GM12878 (cell line): ENCODE measurements at places on chromosomes 6 and 20. TPM values are rescaled to one million over a fixed set of nuclear protein-coding genes. Genes with fewer than 3 reads are reported as not detected.

GRCh38 chr6:297571-298232 lies 5.4 kb downstream of the DUSP22 start:
- peaks cover 7% of the 10 kb centered on the region; the same call in 1 of the 2 replicates for H3K36me3 ChIP-seq
- DNase-seq, result no peak
- H3K4me1 ChIP-seq, result peaks cover 59% of the 10 kb centered on the region
- peak overlapping the region; percentile 63 for H3K4me3 ChIP-seq
- no peaks in the 10 kb centered on the region for H3K27me3 ChIP-seq

The DOK5 gene
- total RNA-seq, result not detected in 2 replicates

- H3K4me1 ChIP-seq, result peaks cover 6% of the 10 kb centered on the region; the same call in 1 of the 2 replicates
- H3K4me3 ChIP-seq, result peak overlapping the region; percentile 85; the same call in 1 of the 2 replicates
- DNase-seq, result no peak
- H3K27ac ChIP-seq, result peak overlapping the region; percentile 96
- no peaks in the 10 kb centered on the region; the same call in 1 of the 2 replicates for H3K36me3 ChIP-seq
- H3K27me3 ChIP-seq, result peaks cover 5% of the 10 kb centered on the region; the same call in 1 of the 2 replicates
Measured at GRCh38 chr6:132812255-132812732, 2.1 kb upstream of the RPS12 start.

The SGK2 gene
- total RNA-seq, result 0.31 TPM in 1 of 2 replicates, not detected in the other

The SLC32A1 gene
- total RNA-seq, result not detected in 2 replicates

The SLC4A11 gene
- 1.9 and 2.3 TPM in 2 replicates for total RNA-seq

DNA sequence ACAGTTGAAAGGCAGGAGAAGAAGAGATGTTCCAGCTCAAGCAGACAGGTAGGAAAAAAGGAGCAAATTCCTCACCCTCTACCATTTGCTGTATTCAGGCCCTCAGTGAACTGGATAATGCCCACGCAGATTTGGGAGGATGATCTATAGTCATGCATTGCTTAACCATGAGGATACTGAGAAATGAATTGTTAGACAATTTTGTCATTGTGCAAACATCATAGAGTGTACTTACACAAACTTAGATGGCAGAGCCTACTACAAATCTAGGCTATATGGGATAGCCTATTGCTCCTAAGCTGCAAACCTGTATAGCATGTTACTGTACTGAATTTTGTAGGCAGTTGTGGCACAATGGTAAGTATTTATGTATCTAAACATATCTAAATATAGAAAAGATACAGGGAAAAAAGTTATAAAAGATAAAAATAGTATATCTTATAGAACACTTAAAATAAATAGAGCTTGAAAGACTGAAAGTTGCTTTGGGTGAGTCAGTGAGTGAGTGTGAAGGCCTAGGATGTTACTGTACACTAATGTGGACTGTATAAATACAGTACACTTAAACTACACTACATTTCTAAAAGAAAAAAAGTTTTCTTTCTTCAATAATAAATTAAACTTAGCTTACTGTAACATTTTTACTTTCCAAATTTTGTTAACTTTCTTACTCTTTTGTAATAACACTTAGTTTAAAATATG lies 672.3 kb downstream of the UTRN start:
- H3K27ac ChIP-seq, result no peak overlapping the region
- H3K36me3 ChIP-seq, result no peaks in the 10 kb centered on the region
- H3K27me3 ChIP-seq, result no peaks in the 10 kb centered on the region
- no peak for DNase-seq
- no peaks in the 10 kb centered on the region for H3K4me1 ChIP-seq

- no peaks in the 10 kb centered on the region for H3K36me3 ChIP-seq
- no peaks in the 10 kb centered on the region for H3K4me1 ChIP-seq
- no peak overlapping the region for H3K27ac ChIP-seq
- no peaks in the 10 kb centered on the region for H3K27me3 ChIP-seq
- no peak for DNase-seq
Measured at GRCh38 chr6:140321891-140322290, 947.4 kb upstream of the CITED2 start.

DNA sequence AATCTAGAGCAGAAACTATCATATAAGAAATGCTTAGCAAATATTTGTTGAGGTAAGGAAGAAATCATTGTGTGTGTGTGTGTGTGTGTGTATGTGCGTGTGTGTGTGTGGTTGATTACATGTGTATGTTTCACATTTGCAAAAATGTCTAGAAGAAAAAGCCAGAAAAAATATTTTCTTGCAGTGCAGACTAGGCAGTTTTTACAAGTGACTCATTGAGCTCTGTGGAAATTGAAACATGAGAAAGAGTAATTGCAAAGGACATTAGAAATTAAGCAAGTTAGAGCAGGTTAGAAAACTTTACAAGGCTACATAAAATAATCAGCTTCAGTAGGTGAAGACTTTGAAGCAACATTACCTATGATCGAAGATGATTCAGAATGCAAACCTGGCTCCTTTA lies 669.0 kb upstream of the EYS start:
- no peak for DNase-seq
- no peak overlapping the region for H3K27ac ChIP-seq
- H3K4me1 ChIP-seq, result no peaks in the 10 kb centered on the region
- H3K27me3 ChIP-seq, result no peaks in the 10 kb centered on the region
- no peaks in the 10 kb centered on the region for H3K36me3 ChIP-seq

DNA sequence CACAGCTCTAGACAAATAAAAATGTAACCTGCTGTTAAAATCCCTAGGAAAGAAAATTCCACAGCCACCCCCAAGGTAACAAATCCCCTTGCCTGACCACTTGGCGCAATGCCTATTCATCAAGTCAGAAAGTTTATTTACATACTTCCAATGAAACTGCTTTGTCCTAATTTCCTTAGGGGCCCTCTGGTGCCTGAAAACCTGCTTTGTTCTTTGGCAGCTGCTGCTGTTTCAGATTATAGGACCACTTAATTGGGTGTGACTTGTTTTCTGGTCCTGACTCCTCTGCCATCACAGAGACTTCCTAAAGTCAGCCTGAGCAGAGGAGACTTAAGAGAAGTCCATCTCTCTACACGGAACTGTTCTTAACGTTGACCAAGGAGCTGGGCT lies 323.6 kb downstream of the UBE3D start:
- no peaks in the 10 kb centered on the region for H3K36me3 ChIP-seq
- no peak overlapping the region for H3K4me3 ChIP-seq
- no peak for DNase-seq
- no peaks in the 10 kb centered on the region; the same call in none of the 2 replicates for H3K27me3 ChIP-seq
- no peak overlapping the region for H3K27ac ChIP-seq

DNA sequence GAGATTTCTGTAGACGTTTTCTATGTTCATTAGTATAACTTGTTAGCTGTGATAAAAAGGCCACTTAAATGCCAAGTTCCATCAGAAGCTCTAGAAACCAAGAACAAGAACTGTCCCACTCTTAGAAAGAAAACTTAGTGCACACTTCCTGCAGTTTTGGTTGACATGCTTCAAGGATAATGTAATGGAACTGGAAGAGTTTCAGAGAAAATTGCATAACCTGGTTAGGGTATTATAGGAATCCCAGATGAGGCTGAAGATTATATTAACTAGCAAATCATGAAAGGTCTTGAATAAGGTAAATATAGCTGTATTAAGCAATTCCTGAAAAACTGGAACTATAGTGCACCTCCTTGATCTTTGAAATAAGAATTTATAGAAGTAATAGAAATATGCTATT lies 1.8 kb upstream of the PHACTR2 start:
- H3K4me3 ChIP-seq, result no peak overlapping the region
- peaks cover 3% of the 10 kb centered on the region; the same call in 1 of the 2 replicates for H3K27me3 ChIP-seq
- DNase-seq, result no peak
- H3K4me1 ChIP-seq, result no peaks in the 10 kb centered on the region

GRCh38 chr6:84050408-84050807 lies 16.8 kb downstream of the MRAP2 start:
- H3K27ac ChIP-seq, result no peak overlapping the region
- H3K27me3 ChIP-seq, result no peaks in the 10 kb centered on the region
- no peaks in the 10 kb centered on the region for H3K36me3 ChIP-seq
- DNase-seq, result no peak
- no peaks in the 10 kb centered on the region for H3K4me1 ChIP-seq

The LGSN gene
- total RNA-seq, result not detected in 2 replicates

DNA sequence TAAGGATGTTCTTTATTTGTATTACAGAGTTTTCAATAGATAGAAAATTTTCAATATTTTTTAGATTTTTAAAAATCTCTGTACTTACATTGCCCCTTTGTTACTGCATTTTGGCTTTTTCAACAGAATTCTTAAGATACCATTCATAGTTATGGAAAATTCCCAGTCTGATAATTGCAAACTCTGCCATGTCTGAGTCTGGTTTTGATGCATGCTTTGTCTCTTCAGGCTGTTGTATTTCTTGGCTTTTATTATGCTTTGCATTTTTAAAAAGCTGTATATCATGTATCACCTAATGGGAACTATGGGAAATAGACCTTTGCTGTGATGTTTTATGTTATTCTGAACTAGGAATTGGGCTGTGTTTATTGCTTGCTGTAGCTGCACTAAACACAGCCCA lies 898.9 kb upstream of the ADGRB3 start:
- H3K4me1 ChIP-seq, result no peaks in the 10 kb centered on the region
- no peaks in the 10 kb centered on the region for H3K36me3 ChIP-seq
- H3K27ac ChIP-seq, result no peak overlapping the region
- no peak for DNase-seq

DNA sequence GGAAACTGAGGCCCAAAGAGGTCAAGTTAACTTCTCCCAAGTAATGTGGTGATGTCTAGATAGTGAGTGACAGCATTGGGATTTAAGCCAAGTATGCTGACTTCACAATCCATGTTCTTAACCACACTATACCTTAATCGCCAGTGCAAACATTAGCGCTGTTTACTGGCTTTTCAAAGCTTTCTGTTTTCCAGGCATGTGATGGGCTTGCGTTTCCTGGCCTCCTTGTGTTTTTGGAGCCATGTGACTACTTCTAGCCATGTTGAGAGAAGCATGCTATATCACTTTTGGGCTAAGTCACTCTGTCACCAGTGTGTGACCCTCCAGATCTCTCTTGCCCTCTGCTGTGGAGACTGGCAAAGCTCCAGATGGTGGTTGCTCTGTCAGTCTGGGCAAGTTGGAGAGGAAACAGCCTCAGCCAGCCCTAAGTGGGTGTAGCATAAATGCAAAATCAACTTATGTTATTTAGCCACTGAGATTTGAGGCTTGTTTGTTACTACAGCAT lies 76.9 kb downstream of the ANKRD6 start:
- H3K36me3 ChIP-seq, result no peaks in the 10 kb centered on the region
- no peaks in the 10 kb centered on the region for H3K27me3 ChIP-seq
- no peak for DNase-seq
- no peaks in the 10 kb centered on the region for H3K4me1 ChIP-seq
- no peak overlapping the region for H3K4me3 ChIP-seq

- no peak overlapping the region for H3K4me3 ChIP-seq
- H3K27me3 ChIP-seq, result no peaks in the 10 kb centered on the region
- DNase-seq, result no peak
- H3K36me3 ChIP-seq, result no peaks in the 10 kb centered on the region; the same call in 1 of the 2 replicates
- H3K4me1 ChIP-seq, result no peaks in the 10 kb centered on the region
- H3K27ac ChIP-seq, result no peak overlapping the region
Measured at GRCh38 chr6:129575378-129576118, 134.4 kb downstream of the ARHGAP18 start.

The SLC35F1 gene
- total RNA-seq, result 0.05 TPM in 1 of 2 replicates, not detected in the other

GRCh38 chr6:134482593-134483270 lies 164.8 kb upstream of the SGK1 start:
- no peaks in the 10 kb centered on the region for H3K36me3 ChIP-seq
- H3K27ac ChIP-seq, result no peak overlapping the region
- no peak for DNase-seq

GRCh38 chr6:148629592-148630465 lies 117.0 kb upstream of the UST start:
- H3K36me3 ChIP-seq, result no peaks in the 10 kb centered on the region
- H3K4me3 ChIP-seq, result no peak overlapping the region
- H3K27me3 ChIP-seq, result no peaks in the 10 kb centered on the region
